Caudate nucleus (tissue), 63 donors: ENCODE measurements at places on chromosomes 5 and 9.

- no peak for DNase-seq
These were observed 255.5 kb downstream of the PBX3 start for GRCh38 chr9:126002476-126003350.

DNA sequence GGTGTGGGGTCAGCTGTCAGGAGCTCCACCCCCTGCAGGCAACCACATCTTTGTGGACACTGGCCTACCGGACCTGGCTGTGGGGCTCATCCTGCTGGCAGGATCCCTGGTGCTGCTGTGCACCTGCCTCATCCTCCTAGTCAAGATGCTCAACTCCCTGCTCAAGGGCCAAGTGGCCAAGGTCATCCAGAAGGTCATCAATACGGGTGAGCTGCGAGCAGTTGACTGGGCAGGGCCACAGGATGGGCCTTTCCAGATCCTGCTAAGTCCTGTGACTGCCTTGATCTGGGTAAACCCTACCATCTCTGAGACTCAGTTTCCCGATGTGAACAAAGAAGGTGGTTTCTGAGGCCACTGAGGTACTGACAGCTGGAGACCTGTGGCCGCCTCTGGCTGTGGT, 6.5 kb downstream of the PFN3 start:
- no peak for DNase-seq

DNA sequence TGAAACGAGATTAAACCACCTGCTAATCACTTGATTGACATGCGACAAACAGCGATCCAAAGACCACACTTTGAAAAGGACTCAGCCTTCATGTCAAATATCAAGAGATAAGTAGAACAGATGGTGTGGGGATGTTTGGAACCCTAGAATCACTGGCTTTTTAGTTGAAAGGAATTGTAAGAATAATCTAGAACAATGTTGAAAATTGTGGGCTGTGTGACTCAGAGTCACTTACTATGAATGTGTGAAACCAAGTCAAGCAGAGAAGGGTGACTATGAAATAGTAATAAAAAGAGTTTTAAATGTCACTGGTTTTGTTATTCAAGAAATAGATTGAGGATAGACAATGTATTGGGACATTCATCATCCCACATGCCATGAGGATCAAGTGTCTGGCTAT, 14.1 kb upstream of the C1QTNF3 start:
- no peak for DNase-seq

GRCh38 chr5:179405054-179405416, 59.8 kb upstream of the ADAMTS2 start:
- no peak for DNase-seq

DNA sequence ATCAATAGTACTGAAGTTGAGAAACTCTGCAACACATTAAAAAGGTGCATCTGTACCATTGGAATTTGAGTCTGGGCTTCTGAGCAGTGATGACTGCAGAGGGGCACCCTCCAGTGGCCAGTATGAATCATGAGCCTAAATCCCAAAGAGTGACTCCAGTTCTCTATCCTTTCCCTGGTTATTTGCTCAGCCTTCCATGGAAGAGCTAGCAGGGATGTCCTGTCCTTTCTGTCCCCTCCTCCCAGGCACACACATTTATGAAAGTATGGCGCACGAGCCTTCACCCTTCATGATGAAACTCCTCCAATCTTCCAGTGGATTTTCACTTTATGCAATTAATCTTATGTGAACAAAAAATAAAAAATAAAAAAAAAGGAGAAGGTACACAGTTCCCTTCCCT, 81.0 kb downstream of the ESM1 start:
- DNase-seq = no peak

DNA sequence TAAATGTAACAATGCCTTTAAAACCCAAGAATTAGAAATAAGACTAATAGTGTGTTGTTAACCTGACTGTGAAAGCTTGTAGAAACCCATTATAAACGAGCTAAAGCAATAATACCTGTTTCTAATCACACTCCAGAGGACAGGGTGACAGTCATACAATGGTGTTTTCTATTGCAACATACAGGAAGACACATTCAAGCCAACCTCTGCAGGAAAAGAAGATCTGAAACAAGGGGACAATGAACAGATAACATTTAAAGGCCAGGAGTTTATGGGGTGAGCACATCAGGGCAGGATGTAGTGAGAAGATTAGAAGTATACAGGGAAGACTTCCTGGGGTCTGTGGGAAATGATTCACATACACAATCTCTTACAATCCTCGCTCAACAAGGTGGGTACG, 13.8 kb downstream of the BARHL1 start:
- DNase-seq = no peak

- DNase-seq = no peak
These were observed 2.3 kb downstream of the ADRB2 start for GRCh38 chr5:148828511-148829247.

DNA sequence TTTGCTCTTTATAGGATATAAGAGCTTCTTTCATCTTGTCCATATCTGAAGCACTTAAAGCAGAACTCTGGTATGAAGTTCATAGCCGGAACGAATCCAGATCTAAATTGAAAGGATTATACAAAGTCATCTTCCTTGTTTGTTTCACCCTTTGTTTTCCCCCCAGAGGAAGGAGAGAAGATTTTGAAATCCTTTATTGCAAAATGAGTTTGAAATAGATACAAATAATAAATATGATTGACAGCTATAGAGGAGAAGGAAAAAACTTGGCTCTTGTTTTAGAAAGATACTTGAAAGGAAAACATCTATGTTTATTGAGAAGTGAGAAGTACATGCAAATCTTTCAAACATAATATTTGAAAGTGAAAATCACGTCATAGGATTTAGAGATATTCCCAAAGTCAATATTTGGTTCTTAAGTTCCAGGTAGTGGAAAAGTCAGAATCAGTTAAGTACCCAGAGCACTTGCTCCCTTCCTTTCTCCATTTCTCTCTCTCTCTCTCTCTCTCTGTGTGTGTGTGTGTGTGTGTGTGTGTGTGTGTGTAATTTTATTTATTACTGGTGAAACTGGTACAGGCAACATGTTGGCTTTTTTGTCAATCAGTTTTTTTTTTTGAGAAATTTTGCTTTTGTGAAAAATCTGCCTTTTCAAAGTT, 27.2 kb downstream of the PAM start:
- DNase-seq = no peak

DNA sequence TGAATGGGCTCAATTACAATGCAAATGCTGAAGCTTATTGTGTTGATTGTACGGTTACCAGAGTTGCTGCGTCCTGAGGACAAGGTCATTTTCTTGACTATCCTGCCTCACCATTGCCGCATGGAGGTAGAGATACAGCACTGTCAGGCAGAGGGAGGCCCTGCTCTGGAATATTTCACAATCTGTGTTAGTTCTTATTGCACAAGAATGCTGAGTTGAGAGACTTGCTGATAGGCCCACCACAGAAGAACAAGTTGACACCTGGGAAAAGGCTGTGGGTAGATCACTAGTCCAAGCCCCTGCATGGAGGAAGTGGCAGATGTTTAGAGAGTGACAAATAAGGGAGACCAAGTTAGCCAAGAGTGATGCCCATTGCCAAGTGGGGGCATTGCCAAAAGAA, 344.5 kb upstream of the ITGA1 start:
- no peak for DNase-seq

DNA sequence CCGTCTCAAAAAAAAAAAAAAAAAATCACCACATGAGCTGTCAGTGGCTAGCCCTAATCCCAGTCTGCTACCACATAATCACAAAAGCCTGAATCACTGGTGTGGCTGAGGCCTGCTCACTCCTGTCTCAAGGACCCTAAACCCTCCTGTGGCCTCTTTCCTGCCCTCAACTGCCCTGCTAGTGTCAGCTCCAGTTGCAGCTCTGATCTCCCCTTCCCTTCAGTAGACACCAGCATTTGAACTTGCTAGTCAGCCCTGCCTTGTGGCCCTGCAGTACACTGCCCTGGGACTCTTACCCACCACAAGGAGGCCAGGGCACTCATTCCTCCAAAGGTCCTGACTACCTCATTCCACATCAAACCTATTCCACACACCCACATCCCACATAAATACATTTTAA, 9.5 kb upstream of the P4HA2 start:
- DNase-seq = no peak

DNA sequence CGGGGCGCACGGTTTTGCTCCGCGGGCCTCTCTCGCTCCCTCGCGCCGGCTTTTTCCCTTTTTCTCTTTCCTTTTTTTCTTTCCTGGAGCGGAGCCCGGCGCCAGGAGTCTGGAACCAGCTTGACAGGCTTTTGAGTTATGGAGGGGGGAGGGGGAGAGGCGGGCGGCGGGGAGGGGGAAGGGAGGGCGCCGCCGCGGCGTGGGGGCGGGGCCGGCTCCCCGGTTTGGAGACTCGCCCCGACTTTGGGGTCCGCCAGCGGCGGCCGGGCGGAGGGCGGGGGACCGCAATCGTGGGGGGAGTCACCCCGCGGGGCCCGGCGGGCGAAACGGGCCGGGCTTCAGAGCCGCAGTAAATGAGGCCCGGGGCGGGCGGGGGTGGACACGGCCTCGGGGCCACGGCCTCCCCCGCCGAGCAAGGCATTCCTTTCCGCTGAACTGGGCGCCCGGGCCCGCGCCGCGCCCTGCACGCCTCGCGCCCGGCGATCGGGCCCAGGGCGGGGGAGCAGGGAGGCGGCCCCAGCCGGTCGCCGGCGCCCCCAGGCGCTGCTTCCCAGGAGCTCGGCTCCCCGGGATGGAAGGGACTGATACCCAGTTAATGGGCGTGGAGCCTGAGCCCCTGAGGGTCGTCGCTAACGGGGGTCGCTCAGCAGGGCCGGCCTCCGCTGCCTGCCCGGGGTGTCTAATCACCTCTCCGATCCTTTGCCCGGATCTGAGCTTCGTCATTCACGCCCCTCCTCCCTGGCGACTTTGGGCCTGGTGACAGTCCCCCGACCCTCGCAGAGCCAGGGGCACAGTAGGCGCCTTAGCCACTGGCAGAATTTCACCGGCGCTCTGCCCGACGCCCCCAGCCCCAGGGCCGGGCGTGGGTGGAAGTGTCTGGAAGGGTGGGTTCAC, 138.1 kb downstream of the C9orf50 start:
- DNase-seq = peak; percentile 55

DNA sequence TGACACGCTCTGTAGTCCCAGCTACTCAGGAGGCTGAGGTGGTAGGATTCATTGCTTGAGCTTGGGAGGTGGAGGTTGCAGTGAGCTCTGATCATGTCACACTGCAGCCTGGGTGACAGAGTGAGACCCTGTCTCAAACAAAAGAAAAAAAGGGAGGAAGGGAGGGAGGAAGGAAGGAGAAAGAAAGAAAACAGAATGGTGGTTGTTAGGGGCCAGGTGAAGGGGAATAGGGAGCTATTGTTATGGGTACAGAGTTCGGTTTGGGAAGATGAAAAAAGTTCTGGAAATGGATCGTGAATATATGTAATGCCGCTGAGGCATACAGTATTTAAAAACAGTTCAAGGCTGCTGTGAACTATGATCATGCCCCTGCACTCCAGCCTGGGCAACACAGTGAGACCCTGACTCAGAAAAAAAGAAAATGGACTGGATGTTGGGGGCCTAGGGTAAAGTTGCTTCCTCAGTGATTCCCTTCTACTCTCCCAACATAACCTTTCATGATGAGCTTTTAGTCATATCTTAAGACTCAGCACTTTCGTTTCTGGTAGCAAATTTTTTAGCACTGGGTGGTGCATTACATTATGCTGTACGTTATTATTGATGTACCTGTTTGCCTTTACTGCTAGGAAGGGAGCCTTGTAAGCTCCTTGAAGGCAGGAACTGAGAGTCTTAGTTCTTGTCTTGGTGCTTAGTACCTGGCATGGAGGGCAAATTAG, 4.0 kb downstream of the CTNNA1 start:
- DNase-seq = no peak

GRCh38 chr9:134515026-134515821, 126.4 kb upstream of the COL5A1 start:
- no peak for DNase-seq

DNA sequence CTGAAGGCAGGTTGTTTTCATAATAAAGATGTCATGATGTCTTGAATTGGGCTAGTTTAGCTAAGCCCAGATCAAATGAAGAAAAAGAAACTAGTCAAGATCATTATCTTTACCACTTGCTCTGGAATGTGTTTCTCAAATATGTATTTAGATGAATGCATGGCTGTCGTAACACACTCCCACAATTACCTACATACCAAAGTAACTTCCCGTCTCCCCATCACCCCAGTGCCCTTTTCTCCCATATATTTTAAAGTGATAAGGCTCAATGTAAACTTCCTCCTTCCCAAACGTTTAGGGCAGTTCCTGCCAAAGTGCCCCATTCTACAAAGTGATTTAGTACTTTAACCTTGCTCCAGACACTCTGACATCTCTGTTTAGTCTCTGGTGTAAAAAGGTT, 61.4 kb downstream of the SLC1A3 start:
- no peak for DNase-seq

DNA sequence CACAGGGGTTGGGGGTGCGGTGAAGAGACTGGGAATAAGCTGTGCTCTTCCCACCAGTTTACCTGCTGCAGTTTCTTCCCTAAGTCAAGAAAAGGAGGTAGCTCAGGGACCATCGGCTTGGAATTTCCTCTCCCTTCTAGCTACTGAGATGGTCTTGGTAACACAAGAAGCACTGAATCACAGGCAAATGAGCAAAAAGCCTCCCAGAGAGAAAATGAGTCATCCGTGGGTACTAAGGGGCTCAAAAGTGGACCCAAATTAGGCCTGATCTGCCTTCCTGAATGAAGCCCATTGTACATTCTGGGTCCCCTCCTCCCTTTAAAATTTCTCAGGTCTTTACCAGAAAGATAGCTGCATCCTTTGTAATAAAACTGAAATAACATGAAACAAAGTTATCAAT, 49.9 kb downstream of the PTPN3 start:
- DNase-seq = no peak

DNA sequence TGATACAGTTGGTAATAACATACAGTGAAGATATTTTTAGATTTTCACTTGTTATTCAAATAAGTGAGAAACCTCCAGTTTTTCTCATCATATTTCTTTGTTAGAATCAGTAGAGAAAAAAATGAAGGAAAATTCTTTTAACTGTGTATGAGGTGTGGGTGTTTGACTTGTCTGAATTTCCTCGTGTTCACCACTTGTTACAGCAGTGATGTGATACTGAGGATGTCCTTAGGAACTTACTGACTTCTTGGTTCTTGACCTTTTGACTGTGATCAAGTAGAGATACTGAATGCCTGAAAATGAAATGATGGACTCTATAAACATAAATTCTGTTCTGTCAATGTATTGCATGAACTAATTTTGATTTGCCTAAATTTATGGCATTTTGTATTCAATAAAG, 10.7 kb downstream of the PBX3 start:
- DNase-seq = no peak

- DNase-seq = no peak
These were observed 127.8 kb downstream of the MED27 start for GRCh38 chr9:131951905-131952304.

- no peak for DNase-seq
These were observed 577.1 kb downstream of the PSAT1 start for GRCh38 chr9:78874061-78874460.

- no peak for DNase-seq
These were observed 9.0 kb downstream of the RALGDS start for GRCh38 chr9:133111808-133112662.

DNA sequence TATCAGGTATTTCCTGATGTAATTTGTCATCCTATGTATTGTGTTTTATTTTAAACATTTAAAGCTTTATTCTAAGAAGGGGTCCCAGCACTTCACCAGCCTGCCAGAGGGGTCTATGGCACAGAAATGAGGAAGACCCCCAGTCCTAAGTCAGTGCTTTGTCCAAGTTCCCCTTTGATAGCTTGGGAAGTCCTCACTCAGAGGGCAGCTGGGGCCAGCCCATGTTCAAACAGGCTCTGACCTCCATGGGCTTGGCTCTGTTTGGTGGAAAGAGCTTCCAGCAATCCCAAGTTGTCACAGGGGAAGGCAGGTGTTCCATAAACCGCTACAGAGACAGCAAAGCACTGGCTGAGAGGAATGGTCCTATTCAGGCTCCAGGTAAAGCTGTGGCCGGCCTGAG, 26.6 kb upstream of the AKNA start:
- DNase-seq = no peak
